ENCODE measurements at places on chromosomes 16 and 17.
A peak's percentile ranks its signal among the peaks of the same experiment; 100 is the strongest.

DNA sequence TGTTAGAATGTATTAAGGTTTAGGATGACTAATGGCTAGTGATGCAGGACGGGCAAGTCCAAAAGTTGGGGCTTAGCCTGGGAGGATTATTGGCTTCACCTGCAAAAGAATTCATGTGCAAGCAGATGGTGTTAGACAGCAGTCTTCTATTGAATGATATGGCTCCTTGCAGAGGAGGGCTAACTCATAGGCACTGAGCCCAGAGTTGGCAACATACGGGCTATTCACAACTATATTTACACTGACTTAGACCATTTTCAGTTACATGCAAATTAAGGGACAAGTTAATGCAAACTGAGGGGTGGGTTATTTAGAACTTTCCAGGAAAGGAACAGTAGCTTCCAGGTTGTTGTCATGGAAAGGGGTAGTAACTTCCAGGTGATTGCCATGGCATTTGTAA, 1017.1 kb upstream of the EEF2KMT start:
- DNase-seq, result no peak

GRCh38 chr17:12619459-12620199, 46.1 kb upstream of the MYOCD start:
- DNase-seq, result no peak

DNA sequence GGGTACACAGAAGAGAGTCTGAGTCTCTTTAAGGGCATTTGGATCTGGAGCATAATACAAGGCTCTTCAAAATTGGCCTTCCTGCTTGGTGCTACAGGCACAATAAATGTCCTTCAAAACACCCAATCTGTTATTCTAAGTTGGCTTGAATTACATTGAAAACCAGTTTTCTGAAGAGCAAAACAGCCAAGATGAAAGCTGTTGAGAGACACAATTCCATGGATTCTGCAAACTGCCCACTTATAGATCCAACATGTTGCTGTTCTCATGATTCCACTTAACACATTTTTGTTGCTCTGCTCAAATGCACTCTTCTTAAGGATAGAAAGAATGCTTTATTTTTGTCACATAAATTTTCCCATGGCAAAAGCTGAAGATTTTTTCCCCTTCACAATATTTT, 525.9 kb upstream of the CDH8 start:
- DNase-seq, result no peak

GRCh38 chr16:3295209-3295608, 10.0 kb downstream of the TIGD7 start:
- no peak for DNase-seq

GRCh38 chr17:55601874-55602364, 90.7 kb upstream of the SMIM36 start:
- DNase-seq, result peak; percentile 69

DNA sequence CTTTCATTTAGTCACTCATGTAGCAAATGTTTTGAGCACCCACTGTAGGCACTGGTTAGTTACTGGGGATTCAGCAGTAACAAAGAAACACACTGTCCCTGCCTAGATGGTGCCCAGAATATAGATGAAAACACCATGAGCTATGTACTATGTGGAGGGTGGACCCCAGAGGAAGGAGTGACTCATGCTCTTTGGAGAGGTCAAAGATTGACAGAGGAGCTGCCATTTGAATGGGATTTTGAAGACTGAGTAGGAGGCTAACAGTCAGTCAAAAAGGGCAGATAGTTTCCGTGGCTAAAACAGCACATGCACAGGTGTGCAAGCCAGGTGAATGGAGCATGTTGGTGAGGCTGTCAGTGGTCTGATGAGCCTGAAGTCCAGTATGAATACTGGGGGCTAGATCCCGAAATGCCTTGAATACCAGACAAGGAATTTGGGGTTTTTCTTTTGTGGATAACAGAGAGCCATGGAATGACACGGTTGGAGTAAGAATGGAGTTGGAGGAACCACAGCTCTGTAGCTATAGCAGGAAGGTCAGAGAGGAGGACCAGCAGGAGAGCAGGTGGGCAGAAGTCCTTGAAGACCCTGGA, 6.1 kb downstream of the IL21R start:
- no peak for DNase-seq

DNA sequence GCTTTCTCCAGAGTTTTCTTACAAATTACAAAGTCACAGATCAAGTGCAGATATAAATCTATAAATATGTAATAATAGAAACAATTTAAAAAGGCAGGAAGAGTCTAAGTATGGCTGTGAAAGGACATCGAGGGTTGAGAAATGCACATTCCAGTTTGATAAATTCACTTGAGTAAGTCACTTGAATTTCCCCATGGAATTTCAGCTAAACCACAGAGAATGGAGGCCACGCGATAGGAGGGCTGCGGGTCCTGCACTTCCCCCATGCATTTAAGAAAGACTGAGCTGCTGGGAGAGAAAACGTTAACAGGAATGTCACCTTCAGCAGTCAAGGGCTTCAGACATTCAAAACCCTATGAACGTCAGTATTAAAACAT, 6.1 kb upstream of the MXRA7 start:
- DNase-seq, result no peak

DNA sequence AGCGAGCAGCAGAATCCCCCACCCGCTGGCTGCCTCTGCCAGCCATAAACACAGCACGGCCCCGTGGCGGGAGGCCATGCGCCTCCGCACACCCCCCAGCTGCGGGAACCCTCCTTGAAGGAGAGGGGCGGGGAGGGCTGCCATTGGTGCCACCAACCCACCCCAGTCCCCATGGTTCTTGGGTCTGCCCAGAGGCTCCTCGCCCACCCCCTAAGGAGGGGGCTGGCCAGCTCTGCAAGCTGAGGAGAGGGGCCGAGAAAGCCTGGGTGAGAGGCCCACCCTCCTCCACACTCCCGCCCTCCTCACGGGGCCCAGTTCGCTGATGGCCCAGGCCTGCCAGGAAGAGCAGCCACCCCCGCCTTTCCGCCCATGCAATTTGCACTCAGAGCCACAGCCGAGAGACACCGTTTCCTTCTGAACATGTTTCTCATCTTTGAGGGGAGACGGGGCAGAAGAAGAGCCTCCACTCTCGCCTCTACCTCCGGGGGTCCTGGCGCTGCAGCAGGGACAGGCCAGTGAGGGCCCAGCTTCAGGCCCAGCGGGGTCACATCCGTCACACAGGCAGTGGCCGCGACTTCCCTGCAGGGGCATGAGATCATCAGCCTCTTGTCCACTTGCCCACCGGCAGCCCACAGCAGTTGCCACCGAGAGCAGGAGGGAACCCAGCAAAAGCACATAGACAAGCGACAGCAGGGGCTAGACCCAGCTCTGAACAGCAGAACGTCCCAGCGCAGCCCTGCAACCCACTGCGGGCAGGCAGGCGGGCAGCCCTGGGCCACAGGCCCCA, 23.0 kb downstream of the KATNB1 start:
- DNase-seq, result no peak

DNA sequence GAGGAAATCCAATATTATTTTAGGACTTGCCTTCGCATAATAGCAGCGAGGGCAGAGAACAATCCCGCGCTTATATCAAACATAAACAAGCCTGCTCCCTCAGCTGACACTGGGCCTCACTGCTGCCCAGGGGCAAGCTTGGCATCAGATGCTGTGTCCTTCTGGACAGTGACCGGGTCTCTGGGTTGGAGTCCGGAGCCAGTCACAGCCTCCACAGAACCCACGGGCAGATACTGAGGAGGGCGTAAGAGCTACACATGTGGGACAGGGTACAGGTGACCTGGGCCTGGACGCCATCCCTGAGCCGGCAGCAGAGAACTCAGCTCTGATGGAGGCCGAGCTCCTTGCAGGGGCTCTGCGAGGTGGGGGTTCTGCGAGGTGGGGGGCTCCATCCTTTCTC, 14.7 kb upstream of the ZNF469 start:
- no peak for DNase-seq

DNA sequence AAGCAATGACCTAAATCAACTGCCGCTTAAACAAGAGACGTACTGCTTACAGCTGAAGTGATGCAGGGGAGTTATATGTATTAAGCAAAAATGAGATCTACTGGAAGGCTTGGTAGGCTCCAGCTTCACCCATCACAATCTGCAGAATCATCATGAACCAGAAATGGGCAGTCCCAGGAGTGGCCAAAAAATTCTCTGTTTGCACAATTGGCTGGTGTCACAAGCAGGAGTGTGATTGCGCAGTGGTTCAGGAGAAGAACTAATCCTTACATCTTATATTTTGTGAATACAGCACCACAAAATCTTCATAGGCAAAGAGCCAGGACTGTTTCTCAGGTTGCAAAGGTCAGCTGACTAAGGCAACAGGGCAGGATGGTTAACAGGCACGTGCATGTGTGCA, 75.9 kb downstream of the CES1 start:
- DNase-seq, result peak; percentile 34

- peak; percentile 74 for DNase-seq
These were observed 25.5 kb downstream of the MYO18A start for GRCh38 chr17:29154516-29155226.

GRCh38 chr17:28720247-28720996, 637 bp downstream of the RPL23A start:
- no peak for DNase-seq

DNA sequence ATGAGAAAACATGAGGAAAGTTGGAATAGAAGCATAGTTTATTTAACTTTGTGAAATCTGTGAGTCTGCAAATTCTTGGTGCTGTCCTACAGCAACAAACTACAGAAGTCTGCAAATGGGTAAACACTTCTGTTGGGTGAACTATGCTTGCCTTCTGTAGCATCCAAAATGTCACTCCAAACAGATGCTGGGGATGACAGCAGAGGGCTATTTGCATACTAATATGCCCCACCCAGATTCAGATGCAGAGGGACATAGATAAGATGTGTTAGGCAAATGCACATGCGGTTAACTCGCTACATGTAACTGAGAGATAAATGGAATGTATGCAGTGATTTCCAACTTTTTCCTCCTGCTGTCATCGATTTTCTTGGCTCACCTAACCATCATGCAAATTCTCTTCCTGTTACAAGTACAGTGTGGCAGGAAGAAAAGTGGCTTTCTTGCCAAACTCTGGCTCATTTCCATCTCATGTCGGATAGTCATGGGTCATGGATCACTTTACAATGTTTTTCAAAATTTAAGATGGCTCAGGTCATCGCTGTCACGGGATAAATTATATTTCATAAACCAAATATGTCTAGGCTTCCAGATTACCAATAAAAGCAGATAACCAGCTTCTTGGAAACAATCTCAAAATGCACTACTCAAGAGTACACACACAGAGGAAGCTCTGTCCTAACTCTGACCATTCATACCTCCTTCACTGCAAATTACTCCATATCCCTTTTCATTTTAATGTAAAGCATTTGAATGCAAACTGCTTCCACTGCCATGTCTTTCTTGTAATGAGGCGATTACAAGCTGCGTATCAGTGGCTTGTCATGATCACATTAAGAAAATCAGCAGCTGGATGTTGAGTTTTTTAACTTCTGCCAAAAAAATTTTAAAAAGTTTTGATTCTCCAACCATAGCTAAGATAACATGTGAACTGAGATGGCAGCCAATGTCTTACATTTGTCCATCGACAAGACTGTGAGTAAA, 47.7 kb downstream of the ADAMTS18 start:
- DNase-seq, result no peak

DNA sequence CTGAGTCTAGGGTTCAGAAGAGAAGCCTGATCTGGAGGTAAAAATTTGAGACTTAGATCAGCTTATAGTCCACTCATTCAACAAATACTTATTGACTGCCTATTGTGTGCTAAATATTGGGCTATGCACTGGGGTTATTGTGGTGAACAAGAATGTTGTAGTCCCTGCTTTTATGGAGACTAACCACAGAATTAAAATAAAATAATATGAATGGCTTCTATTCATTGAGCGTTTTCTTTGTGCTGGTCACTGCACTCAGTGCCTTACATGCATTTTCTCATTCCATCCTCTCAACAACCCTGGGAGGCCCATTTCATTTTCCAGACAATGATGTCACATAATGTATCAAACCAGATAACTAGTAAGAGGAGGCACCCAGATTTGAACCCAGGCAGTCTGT, 4.8 kb downstream of the NEK8 start:
- DNase-seq, result no peak

GRCh38 chr16:10168258-10168657, 14.0 kb downstream of the GRIN2A start:
- no peak for DNase-seq

GRCh38 chr17:49944273-49944870, 24.6 kb upstream of the DLX4 start:
- DNase-seq, result no peak

GRCh38 chr17:81720267-81721071, 8.4 kb downstream of the SLC25A10 start:
- DNase-seq, result no peak

- peak; percentile 80 for DNase-seq
These were observed 23.9 kb upstream of the HEATR6 start for GRCh38 chr17:60102632-60103096.

GRCh38 chr16:69888005-69888590, 63.0 kb upstream of the CLEC18A start:
- DNase-seq, result no peak

- no peak for DNase-seq
These were observed 77.6 kb downstream of the NXN start for GRCh38 chr17:901964-902363.

DNA sequence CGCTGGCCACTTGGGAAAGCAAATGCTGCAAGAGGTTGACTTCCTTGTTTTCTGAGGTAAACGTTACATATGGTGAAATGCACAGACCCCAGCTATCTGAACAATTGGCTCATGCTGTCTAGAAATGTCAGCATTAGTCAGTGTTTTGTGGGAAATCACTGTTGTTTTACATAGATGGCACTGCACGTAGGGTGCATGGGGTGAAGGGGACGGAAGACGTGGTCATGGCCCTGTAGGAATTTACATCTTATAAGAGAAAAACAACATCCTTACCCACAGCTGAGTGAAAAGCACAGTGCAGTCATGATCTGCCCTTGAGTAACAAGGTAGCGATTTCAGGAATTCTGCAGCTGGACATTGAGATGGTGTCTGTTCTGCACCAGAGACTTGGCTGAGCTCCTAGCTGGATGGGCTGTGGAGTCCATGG, 15.2 kb downstream of the RPTOR start:
- DNase-seq, result no peak

GRCh38 chr17:32288615-32289014, 23.0 kb downstream of the RHBDL3 start:
- DNase-seq, result peak; percentile 60

DNA sequence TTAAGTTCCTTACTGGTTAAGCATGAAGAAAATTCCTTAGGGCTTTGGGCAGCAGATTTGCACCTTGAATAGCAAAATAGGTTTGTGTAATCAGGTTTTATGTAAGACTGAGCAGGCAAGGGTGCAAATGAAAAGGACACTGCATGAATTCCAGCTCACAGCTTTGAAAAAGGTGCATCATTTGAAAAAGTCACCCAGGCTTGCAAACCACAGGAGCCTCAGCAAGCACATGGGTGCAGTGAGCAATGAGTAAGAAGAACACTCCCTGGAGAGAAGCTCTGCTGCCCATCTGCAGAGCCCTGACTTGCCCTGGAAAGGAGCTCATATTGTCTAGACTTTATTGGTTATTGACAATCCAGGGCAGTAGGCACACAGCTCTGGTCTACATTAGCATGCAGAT, 165.6 kb upstream of the KCNJ16 start:
- no peak for DNase-seq
